Pancreas (tissue), 10 donors: ENCODE measurements at places on chromosomes 6 and 20. TPM values are rescaled to one million over a fixed set of nuclear protein-coding genes. Genes with fewer than 3 reads are reported as not detected.

- no peak for DNase-seq
Observed at GRCh38 chr20:17958373-17959256, 10.0 kb downstream of the SNX5 start.

ABHD16B gene
- 0.53 TPM for polyA plus RNA-seq

VARS2 gene
- polyA plus RNA-seq: 40.6 TPM

- no peak for DNase-seq
Observed at GRCh38 chr6:87182321-87182720, 27.0 kb downstream of the ZNF292 start.

GRCh38 chr20:61520893-61521460 is 268.9 kb downstream of the CDH4 start:
- DNase-seq: no peak

- no peak for DNase-seq
Observed at GRCh38 chr6:37762806-37763205, 56.7 kb upstream of the ZFAND3 start.

DNA sequence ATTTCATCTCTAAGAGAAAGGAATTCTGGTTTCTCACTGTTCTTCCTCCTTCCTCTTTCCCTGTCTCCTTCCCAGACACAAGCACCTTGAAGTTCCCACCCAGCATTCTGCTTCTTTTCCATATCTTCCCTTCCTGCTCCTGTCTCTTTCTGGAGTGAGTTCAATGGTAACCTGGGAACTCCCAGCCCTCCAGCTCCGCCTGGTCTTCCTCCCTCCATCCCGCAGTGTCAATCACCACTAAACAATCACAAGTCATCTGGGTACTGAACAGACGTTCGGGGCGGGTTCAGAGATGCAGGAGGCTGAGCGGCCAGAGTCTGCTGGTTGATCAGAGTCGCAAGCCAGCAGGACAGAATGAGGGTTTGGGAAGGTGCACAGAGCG is 7.7 kb downstream of the TTBK1 start:
- no peak for DNase-seq

GRCh38 chr6:41040101-41040939 is 1.3 kb upstream of the UNC5CL start:
- peak; percentile 86 for DNase-seq

DNA sequence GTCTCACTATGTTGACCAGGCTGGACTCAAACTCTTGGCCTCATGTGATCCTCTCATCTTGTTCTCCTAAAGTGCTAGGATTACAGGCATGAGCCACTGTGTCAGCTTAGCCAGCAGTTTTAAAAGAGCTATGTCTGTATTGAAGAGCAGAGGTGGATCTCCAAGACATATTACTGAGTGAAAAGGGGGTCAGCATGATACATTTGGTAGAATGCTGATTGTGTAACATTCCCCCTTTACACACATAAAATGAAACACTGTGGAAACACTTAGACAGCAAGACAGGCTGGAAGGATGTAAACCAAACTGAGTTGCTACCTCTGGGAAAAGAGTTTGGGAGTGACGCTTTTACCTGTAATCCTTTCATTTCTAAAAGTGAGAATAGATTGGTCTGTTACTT is 1.7 kb upstream of the RIPOR3 start:
- DNase-seq: no peak

GRCh38 chr20:20956513-20956931 is 149.6 kb downstream of the LINC00237 start:
- DNase-seq: no peak

VIP gene
- polyA plus RNA-seq: 5.5 TPM

- no peak for DNase-seq
Observed at GRCh38 chr20:40960101-40960500, 68.5 kb upstream of the TOP1 start.

DNA sequence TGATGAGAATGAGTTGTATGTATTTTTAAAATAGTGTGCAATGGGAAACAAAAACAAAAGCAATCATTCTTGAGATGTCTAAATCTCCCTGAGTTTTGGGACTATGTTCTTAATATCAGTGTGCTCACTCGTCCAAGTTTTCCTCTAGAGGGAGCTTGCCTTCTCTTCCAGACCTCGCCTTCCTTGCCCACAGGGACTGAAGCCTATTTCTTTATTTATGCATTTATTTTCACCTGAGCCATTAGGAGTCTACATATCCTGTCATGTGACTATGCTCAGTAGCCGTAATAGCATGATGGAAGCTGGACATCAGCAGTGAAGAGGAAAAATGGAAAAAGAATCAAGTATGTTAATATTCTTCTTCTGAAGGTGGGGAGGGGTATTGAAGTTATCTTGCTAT is 131.2 kb downstream of the SH3BGRL2 start:
- DNase-seq: no peak

DNA sequence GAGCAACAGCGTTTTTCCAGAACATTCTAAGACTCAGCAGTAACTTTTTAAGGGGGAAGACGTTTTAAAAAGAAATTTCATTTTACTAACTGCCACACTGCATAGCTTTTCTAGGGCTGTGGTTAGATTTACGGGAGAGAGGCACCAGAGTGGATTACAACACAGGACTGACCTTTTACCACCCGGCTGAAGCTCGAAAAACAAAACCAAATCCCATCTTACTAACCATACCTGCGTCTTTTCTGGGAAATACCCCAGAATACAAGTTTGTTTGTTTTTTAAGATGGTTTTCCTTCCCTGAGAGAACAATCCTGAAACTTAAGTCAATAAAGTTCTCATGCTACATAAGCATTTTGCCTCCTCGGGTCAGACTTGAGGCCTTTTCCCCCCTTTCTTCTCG is 209.3 kb upstream of the SOX4 start:
- no peak for DNase-seq

DNA sequence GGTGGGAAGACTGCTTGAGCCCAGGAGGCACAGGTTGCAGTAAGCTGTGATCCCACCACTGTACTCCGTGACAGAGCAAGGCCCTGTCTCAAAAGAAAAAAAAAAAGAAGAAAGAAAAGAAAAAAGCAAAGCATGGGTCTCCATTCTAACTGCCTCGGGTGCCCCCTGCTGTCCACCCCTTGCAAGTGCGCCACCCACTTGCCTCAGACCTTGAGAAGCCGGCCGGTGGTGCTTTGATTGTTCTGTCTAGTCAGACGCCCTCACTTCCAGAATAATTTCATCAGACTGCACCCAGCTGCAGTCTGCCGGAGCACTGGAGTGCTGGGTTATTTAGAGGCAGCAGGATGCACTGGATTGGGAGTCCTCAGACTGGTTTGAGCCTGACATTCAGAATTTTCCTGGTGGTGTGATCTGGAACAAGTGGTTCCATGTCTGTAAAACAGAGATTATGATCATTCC is 17.6 kb upstream of the TM9SF4 start:
- DNase-seq: peak; percentile 54

GRCh38 chr6:156410649-156411048 is 366.5 kb upstream of the ARID1B start:
- DNase-seq: no peak

GRCh38 chr20:5569021-5569420 is 181.2 kb upstream of the SHLD1 start:
- DNase-seq: no peak

- DNase-seq: no peak
Observed at GRCh38 chr6:151442371-151442770, 9.6 kb downstream of the RMND1 start.

GRCh38 chr6:14092838-14093789 is 24.5 kb upstream of the CD83 start:
- no peak for DNase-seq

PARD6B gene
- 4.2 TPM for polyA plus RNA-seq
